ENCODE measurements at places on chromosomes 4 and X.

GRCh38 chrX:3184176-3184930 lies 143.1 kb downstream of the ARSF start:
- no peak for DNase-seq

- DNase-seq: no peak
Measured at GRCh38 chr4:17368408-17368807, 143.5 kb downstream of the QDPR start.

GRCh38 chrX:78322863-78323262 lies 4.5 kb downstream of the CYSLTR1 start:
- no peak for DNase-seq

DNA sequence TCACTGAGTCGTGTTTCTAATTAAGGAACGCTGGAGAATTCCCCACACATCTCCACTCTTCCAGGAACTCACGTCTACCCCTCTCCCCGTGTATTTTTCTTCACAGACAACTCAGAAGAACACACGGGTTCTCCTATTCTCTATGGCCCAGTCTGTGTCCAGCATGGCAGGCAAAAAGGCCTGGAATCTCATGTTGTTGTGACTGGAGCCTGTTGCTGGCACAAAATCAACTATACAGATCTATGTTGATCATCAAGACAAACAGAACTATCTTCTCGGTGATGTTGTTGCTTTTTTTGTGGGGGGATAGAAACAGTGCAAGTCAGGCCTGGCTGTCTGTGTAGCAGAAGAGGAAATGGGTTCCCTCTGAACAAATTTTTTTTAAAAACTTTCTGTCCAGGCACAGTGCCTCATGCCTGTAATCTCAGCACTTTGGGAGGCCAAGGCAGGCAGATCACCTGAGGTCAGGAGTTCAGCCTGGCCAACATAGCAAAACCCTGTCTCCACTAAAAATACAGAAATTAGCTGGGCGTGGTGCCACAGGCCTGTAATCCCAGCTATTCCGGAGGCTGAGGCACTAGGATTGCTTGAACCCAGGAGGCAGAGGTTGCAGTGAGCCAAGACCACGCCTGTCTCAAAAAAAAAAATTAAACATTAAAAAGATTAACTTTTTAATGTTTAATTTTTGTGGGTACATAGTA lies 50.5 kb upstream of the CBR4 start:
- DNase-seq: no peak

DNA sequence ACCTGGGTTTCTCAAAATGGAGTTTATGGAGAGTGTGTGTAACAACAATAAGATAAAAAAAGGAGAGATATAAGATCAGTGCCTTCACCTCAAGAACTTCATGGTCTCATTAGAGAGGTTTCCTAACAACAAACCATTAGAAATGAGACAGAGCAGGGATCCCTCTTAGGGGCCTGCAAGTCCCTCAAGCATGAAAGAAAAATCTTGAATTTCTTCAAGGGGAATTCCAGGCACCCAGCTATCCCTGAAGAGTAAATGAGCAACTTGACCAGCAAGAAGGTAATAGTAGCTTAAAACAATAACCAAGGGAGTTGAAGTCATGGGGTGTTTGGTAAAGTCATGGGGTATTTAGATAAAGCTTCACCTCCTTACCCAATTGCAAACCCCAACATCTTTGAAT lies 49.7 kb upstream of the TLR3 start:
- DNase-seq: no peak

DNA sequence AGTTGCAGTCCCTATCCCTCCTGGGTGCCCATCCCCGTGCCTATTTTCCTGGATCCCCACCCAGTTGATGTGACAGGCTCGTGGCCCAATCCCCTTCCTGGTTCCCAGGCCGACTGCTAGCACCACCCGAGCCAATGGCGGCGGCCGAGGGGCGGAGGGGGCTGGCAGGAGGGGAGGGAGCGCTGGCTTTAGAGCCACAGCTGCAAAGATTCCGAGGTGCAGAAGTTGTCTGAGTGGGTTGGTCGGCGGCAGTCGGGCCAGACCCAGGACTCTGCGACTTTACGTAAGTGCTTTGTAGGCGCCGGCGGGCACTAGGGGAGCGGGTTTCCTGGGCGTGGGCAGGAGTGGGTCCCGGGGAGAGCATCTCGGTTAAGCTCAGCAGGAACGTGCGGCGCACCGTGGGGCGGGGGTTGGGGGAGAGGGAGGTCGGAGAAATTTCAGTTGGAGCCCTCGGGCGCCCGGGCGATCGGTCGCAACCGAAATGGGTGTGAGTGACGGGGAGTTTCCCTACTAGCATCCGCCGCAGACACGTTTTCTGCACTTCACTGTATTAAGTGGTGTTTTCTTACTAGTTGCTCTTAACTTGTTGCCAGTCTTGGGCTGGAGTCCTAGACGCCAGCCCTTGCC lies at the start of gene PLS3:
PLS3 (plus strand) TSS at position 197 of the 627 bp plus-strand sequence. CDS start 49,077 bp downstream, outside the sequence.
- DNase-seq: no peak

DNA sequence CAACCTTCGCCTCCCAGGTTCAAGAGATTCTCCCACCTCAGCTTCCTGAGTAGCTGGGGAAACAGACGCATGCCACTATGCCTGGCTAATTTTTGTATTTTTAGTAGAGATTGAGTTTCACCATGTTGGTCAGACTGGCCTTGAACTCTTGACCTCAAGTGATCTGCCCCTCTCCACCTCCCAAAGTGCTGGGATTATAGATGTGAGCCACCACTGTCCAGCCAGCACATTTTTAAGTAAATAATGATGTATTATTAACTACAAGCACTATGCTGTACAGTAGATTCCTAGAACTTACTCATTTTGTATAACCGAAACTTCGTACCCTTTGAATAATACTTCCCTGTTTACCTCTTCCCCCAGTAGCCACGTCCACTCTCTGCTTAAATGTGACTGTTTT lies 96.0 kb upstream of the GABRG1 start:
- no peak for DNase-seq

GRCh38 chrX:113747274-113747973 lies 836.5 kb upstream of the HTR2C start:
- no peak for DNase-seq

DNA sequence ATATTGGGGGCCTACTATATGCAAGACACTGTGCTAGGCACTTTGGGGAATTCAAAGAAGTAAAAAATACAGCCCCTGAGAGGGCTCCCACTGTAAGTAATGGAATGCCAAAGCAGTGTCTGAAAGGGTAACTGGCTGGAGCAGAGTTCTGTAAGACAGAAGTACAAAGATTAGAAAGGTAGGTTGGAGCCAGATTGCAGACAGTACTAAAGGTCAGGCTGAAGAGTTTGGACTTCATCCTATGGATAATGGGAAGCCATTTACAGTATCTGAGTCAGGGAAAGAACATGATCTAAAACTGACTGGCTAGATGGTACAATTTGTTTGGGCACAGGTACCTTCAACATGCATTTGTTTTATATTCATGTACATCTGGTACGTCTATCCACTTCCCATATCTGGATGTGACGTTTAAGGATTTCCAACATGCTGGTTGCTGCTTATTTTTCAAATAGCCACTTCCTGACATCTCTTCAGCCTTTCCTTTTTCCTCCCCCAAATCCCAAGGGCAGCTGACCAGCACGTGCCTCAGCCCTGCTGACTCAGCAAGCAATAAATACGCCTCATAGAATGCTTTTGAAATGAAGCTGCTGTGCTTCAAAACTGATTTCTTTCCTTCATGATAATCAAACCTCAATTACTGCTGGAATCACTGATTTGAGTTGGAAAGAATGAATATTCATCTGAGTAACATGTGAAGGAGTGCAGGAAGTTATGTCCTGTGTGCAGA lies 9.5 kb downstream of the ENOX2 start:
- DNase-seq: no peak

GRCh38 chrX:18789916-18790315 lies 82.5 kb downstream of the PPEF1 start:
- no peak for DNase-seq

GRCh38 chrX:10897768-10898167 lies 213.4 kb upstream of the HCCS start:
- no peak for DNase-seq

GRCh38 chr4:113094331-113094730 lies 44.9 kb downstream of the ANK2 start:
- DNase-seq: no peak

GRCh38 chrX:121256647-121257046 lies 209.2 kb downstream of the GLUD2 start:
- DNase-seq: no peak

DNA sequence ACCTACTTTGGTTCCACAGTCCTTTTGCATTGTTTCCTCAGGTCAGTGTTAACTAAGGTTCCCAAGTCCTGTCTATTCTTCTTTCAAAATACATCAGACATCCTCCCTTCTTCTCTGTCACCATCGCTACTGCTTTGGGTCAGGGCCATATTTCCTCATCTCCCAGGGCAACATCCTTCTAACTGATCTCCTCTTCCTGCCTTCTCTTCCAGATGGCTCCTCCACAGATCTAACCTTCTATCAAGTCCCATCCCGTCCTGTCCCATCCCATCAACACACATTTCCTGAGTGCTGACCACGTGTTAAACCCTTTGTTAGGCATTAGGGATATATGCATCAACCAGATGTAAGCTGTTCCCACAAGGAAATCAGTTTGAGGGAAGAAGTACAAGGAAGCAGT lies 25.9 kb downstream of the PLAC1 start:
- DNase-seq: no peak

GRCh38 chr4:185227131-185227551 lies 17.7 kb downstream of the SNX25 start:
- DNase-seq: no peak

DNA sequence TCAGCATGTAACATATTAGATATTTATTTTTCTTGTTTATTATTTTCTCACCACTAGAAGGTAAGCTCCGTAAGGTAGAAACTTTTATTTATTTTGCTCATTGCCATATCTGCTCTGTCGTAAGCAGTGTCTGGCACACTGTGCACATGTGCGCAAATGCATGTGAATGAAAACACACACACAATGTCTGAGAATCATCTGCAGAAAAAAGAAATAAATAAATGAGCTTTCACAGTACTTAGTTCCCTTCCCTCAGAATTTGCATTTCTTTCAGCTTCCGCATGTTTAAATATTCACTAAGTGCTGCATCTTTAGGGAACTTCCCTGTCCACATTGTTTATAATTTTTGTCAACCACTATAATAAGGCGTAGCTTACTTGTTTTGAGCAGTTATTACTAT lies 963.0 kb upstream of the PABPC4L start:
- DNase-seq: no peak

DNA sequence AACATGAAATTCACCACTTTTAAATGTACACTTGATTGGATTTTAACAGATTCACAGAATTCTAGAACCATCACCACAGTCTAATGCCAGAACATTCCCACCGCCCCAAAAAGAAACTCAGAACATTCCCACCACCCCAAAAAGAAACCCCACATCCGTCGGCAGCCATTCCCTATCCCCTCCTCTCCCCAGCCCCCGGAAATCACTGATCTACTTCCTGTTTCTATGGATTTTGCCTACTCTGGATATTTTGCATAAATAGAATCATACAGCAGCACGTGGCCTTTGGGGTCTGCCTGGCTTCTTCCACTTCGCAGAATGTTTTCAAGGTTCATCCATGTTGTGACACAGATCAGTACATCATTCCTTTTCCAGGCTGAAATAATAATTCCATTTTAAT lies 79.3 kb downstream of the PPP2R2C start:
- DNase-seq: no peak

- no peak for DNase-seq
Measured at GRCh38 chr4:110629214-110629754, 6.4 kb upstream of the PITX2 start.

- no peak for DNase-seq
Measured at GRCh38 chr4:30380404-30380998, 339.7 kb upstream of the PCDH7 start.

GRCh38 chrX:134418317-134419113 lies 41.5 kb upstream of the HPRT1 start:
- DNase-seq: no peak

DNA sequence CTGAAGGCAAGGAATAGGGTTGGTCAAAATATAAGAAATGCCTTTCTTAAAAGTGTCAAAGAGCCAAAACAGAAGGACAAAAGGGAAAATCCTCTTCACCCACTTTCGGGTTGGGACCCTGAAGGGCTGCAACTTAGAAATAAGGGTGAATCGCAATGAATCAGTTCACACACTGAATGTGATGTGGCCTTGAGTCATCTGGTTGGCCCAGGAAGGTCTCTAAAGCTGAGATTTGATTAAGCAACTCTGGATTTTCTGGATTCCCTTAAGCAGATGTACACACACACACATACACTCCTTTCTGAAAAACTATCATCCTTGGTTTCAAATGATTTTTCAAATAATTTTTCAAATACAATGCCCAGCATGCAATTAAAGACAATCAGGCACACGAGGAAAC lies 13.1 kb downstream of the TAB3 start:
- DNase-seq: no peak

GRCh38 chrX:45077748-45078424 lies 122.8 kb downstream of the DIPK2B start:
- no peak for DNase-seq

DNA sequence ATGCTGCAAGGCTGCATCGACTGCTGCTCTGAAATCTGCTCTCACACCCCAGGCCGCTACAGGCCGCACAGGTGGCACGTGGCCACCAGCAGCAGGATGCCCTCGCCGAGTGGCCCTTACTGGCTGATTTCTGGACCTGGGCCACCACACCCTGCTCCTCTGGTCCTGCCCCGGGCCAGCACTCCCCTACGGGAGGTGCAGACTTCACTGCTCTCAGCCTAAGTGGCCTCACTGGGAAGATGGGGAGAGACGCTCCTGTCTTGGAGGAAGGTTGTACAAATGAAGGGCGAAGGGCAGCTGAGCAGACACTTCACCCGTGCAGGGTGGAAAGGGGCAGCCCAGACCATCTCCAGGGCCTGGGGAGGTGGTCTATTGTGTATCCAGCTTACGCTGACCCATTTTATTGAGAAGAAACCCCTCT lies 72.5 kb downstream of the ACOX3 start:
- no peak for DNase-seq

GRCh38 chr4:78975865-78976264 lies 36.6 kb upstream of the PAQR3 start:
- DNase-seq: no peak

DNA sequence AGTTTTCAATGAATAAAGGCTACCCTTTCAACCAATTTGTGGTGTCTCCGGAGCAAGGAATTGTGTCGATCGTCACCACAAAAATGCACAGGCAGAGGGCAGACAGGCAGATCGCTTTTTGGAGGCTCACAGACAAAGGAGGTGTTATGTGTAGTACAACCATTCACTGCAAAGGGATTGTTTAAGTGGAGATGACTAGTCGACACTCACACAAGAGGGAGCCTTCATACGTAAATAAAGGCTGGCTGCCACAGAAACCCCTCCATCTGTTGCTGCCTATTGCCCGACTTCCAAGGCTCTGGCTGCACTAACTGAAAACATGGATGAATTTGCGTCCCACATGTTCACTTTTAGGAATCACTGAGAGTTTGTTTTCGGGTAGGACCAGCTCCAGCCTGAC lies 281.1 kb downstream of the NKX6-1 start:
- no peak for DNase-seq

- DNase-seq: no peak
Measured at GRCh38 chr4:48467891-48468290, 15.3 kb upstream of the SLC10A4 start.

GRCh38 chr4:84639145-84639544 lies 56.2 kb downstream of the CDS1 start:
- no peak for DNase-seq
